ENCODE measurements at places on chromosomes 1 and 21.

DNA sequence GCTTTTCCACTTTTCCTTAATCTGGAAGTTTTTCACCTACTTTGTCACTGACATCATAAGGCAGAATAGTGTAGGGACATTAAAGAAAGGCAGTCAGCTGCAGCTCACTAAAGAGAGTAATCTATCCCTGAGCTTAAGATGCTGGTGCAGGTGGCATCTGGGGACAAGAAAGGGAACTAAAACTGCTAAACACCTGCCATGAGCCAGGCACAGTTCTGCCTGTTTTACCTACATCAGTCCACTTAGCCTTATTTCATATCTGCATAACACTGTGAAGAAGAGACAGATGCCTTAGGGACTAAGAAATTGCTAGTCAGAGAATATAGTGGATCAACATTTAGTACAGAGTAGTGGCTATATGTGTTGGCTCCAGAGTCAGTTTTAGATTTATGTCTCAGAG is 88.1 kb downstream of the GPATCH2 start:
- no peak for DNase-seq

DNA sequence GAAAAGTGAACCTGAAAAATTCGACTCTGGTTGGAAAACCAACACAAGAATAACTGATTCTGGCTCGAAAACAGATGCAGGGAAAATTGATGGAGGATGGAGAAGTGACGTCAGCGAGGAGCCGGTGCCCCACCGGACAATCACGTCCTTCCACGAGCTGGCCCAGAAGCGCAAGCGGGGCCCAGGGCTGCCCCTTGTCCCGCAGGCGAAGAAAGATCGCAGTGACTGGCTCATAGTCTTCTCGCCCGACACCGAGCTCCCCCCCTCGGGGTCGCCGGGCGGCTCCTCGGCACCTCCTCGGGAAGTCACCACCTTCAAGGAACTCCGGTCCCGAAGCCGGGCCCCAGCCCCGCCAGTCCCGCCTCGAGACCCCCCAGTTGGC is 1.9 kb downstream of the RUSC1 start:
- no peak for DNase-seq

GRCh38 chr1:171486048-171486519 is 754 bp downstream of the PRRC2C start:
- DNase-seq = peak; percentile 23

DNA sequence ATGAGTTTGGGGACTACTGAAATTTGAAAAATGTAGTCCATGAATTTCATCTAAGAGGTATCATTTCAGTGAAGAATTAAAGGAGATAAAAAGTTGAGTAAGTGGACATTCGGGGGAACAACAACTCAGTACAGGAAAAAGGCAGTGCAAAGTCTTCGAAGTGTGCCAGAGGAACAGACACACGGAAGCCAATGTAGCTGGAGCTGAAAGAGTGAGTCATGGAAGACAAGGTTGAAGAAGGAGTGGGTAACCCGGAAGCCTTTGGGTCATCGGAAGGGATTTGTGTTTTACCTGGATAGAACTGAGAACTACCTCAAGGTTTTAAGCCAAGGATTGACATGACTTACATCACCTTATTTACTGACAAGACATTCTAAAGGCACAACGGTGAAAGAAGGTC is 733.4 kb downstream of the NCAM2 start:
- no peak for DNase-seq

GRCh38 chr1:235720544-235720943 is 71.0 kb upstream of the GNG4 start:
- no peak for DNase-seq

DNA sequence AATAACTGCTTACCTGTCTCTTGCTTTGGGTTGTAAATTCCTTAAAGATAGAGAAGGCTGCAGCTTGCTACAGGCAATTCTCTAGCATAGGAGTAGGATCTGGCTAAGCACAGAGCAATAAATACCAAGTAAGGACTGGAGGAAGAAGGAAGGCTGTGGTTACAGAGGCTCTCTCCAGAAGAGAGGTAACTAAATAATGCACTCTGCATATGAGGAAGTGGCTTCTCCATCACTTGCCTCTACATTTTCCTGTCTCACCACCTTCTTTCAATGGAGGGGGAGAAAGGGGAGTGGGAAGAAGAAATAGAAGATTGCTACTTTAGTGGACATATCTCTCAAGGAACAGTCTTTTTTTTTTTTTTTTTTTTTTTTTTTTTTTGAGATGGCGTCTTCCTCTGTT is 60.9 kb upstream of the LAX1 start:
- DNase-seq = no peak

DNA sequence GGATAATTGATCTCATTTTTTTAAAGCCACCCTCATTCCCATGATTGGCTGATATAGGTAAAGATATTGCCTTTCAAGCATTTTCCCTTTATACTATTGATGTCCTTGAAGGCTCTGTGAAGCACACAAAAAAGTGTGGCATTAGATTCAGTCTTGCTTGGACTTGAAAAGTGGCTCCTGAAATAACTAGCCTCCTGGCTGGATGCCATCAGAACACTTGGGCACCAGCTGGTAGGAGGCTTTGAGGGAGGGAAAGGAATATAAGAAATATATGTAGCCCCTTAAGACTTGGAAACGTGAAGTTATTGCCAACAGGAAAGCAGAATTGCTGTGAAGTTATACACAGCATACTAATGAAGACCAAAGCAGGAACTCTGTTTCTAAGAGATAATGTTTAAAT is 14.1 kb downstream of the MTR start:
- peak; percentile 90 for DNase-seq

DNA sequence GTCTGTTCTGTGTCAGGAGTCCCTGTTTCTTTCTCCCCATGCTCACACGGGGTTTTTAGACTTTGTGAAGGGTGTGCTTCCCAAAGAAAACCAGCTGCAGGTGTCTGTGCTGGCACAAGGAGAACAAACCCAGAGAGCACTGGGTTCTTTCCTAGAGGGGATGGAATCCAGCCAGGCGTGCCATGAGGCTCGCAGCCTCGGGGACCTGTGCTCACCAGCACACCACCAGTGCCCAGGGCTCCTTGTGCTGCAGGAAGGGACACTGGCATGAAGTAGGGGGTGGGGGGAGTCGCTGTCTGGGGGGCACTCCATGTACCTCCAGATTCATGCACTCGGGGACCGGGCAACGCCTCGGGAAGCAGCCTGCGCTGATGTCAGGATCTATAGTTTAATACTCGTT is 57.9 kb downstream of the AGPAT3 start:
- no peak for DNase-seq

- DNase-seq = no peak
These were observed 27.6 kb downstream of the NMNAT2 start for GRCh38 chr1:183390561-183390960.

GRCh38 chr21:25732091-25732760 is 2.5 kb downstream of the ATP5PF start:
- DNase-seq = no peak

GRCh38 chr1:187300081-187300480 is 471.3 kb downstream of the PLA2G4A start:
- no peak for DNase-seq

GRCh38 chr1:59138402-59138801 is 158.5 kb upstream of the FGGY start:
- no peak for DNase-seq

DNA sequence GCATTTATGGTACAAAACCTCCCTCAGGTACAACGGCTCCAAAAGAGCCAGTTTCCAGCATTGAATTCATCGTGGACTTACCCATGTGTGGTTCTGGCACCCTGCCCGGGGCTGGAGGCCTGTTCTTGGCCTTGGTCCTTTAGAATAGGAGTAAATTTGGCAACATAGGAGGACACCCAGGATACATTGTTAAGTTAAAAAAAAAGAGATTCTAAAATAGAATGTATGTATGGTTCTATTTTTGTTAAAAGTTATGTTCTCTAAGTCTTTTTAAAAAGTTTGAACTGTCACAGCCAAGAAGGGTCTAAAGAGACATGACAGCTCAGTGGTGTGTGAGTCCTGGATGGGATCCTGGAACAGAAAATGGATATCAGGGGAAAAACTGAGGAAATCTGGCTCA is 25.9 kb downstream of the EPHX1 start:
- no peak for DNase-seq

Measured in DMS79 (cell line).